ENCODE measurements at places on chromosomes 4 and X. TPM values are rescaled to one million over a fixed set of nuclear protein-coding genes. Genes with fewer than 3 reads are reported as not detected.

Gene EDNRA
- 1.6 TPM for polyA plus RNA-seq

Gene MAGEA12
- not detected for polyA plus RNA-seq

Gene NIPAL1
- 0.03 TPM for polyA plus RNA-seq

GRCh38 chrX:119753639-119754257 is 4.6 kb upstream of the SOWAHD start:
- H3K27me3 ChIP-seq, result no peaks in the 10 kb centered on the region
- no peaks in the 10 kb centered on the region for H3K4me1 ChIP-seq
- H3K36me3 ChIP-seq, result no peaks in the 10 kb centered on the region
- no peak overlapping the region for H3K27ac ChIP-seq
- DNase-seq, result no peak
